ENCODE measurements at places on chromosomes 1 and 21.

DNA sequence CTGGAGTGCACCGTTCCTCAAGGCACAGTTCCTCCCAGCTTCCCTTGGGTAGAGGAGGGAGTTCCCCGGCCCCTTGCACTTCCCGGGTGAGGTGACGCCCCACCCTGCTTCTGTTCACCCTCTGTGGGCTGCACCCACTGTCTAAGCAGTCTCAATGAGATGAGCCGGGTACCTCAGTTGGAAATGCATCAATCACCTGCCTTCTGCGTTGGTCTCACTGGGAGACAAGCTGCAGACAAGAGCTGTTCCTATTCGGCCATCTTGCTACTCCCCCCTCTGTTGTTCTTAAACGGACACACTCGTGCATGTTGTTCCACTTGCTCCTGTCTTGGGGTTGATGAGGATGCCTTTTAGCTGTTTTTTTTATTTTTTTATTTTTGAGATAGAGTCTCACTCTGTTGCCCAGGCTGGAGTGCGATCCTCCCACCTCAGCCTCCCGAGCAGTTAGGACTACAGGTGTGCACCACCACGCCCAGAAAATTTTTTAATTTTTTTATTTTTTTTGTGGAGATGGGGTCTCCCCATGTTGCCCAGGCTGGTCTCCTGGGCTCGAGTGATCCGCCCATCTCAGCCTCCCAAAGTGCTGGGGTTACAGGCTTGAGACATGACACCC is 3.0 kb upstream of the MORC3 start:
- DNase-seq: no peak

- DNase-seq: no peak
Measured at GRCh38 chr1:94716965-94717364, 103.2 kb upstream of the SLC44A3 start.

DNA sequence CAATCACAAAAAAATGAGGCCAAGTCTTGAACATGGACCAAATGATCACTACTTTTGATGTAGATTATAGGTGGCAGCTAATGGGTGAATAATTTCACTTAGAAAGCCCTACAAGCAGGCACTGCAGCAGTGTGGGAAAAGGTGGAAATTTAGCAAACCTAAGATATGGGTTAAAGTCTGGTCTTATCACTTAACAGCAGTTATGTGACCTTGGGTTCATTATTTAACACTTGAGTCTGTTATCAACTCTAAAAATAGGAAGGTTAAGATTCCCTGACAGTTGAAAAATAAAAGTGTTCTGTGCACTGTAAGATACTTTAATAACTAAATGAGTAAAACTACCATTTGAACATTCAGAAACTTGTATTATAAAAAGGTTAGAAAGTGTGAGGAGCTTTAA is 47.5 kb downstream of the SSX2IP start:
- DNase-seq: no peak

- no peak for DNase-seq
Measured at GRCh38 chr21:16082038-16082816, 352.4 kb downstream of the USP25 start.

- DNase-seq: no peak
Measured at GRCh38 chr1:35030338-35030737, 1.4 kb downstream of the ZMYM6 start.

DNA sequence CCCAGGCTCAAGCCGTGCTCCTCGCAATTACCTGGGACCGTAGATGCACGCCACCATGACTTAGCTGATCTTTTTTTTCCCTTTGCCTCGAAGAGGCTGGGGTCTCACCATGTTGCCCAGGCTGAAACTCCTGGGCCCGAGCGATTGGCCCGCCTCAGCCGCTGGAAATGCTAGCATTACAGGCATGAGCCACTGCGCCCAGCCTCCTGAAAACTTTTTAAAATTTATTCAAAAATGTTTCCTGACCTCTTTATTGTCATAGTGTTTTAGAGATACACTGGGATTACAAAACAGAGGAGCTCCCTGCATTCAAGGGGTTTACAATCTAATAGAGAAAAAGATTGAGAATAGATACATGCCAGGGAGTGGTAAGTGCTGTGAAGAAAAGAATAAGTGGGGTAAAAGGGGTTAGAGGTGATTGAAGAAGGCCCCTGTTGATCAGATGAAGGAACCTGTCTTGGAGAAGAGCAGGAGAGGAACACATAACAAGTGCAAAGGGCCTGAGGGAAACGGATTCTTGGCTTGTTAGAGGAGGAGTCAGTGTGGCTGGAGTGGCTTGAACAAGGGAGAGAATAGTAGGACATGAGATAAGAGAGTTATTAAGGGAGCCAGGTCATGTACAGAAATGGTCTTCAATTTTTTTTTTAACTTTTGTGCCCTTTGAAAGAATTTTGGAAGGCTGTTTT is 1.7 kb upstream of the TRIM33 start:
- no peak for DNase-seq

DNA sequence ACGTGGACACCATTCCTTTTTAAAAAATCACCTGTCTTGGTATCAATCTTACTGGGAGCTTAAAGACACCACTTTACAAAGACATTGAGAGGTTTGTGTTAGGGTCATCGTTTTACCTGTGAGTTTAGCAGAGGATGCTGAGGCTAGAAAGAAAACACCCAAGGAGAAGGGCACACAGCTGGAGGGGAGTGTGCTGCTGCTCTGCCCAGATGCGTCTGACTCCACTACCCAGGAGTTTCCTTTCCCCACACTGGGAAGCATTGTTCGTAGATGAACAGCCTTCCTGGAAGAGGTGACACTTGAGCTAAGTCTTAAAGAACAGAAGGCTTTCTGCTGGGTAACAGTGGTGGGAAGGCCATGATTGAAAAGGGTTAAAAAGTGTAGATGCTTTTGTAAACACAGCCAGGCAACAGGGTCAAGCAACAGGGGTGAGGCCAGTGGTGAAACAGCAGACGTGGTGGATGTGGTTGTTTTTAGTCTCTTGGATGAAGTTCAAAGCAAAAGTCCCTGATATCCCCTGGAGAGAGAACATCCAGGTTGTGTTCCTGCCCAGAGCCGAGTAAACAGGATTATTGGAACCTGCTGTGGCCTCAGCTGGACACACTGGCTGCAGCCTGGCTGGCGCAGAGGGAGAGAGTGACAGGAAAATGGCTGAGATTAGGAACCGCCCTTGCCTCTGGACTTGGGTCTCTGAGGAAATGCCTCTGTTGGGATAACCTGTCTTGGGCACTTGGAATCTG is 198.6 kb upstream of the JUN start:
- no peak for DNase-seq

DNA sequence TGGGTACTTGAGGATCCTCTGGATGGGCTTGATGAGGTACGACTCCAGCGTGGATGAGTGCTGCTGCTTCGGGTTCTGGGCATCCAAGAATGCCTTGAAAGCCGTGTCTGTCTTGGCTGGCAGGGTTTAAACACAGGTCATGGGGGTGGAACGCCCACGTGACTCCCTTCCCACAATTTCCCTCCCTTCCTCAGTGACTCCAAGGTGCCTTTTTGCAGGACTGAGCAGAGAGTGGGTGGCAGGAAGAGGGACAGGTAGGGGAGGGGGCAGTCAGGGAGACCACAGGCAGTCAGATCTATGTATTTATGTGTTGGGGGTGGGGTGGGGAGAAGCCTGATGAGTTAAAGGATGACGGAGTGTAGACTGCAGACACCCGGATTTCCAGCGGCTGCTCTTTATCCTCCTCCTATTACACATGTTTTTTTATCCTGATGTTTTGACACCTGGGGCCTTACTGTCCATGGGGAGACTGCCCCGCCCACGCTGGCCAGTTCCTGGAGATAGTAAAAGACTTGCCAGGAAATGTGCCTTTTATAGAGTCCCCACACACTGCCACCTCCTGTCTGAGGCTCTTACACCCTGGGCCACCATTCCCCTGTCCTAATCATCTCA is 103.2 kb upstream of the KRTAP19-8 start:
- DNase-seq: no peak

GRCh38 chr1:221315330-221315729 is 426.6 kb downstream of the DUSP10 start:
- DNase-seq: no peak

GRCh38 chr21:42089093-42089631 is 18.0 kb downstream of the UMODL1 start:
- DNase-seq: no peak

DNA sequence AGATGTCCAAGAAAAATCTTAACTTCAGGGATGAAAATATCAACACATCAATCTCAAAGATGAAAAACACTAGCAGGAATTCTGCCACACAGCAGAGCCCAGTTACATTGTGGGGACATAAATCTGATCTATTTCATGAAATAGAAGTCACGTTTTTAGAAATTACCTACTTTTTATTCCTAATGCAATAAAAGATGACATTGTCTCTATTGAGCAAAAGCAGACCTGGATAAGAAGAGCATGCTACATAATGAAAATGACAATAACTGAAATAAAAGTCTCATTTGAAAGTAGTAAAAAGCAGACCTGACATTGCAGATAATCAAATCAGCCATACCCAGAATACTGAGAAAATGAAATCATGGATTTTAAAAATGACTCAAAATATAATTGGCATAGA is 156.8 kb downstream of the NTNG1 start:
- no peak for DNase-seq

GRCh38 chr21:30447056-30447455 is 7.0 kb downstream of the KRTAP15-1 start:
- DNase-seq: no peak

GRCh38 chr1:60271041-60271440 is 197.5 kb upstream of the C1orf87 start:
- no peak for DNase-seq

- DNase-seq: no peak
Measured at GRCh38 chr21:38760017-38760761, 45.5 kb upstream of the ETS2 start.

DNA sequence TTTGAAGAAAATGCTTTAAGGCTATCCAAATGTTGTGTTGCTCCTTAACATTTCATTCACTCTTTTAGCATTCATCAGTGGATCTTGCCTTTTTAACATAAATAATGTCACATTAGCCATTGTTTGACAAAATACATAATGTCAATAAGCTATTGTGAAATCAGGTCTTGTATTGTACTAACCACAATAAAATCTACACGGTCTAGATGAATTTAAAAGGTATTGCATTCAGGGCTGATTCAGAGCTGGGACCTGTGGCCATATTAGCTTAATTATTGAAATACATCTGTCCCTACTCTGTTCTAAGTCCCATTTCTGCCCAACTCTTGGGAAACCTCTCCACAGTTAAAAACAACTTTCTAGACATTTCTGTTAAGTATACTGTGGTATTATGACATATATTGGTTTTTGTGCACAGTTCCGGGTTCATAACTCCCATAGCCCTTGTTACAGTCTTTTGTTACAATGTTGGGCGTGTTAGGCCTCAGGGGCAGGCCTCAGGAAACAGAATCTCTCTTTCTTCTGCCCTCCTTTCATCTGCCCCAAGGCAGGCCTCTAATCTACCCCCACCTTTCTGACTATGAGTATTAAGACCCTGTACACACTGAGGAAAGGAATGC is 44.7 kb upstream of the CITED4 start:
- no peak for DNase-seq

GRCh38 chr1:248155927-248156326 is 11.0 kb downstream of the OR2M5 start:
- DNase-seq: no peak

DNA sequence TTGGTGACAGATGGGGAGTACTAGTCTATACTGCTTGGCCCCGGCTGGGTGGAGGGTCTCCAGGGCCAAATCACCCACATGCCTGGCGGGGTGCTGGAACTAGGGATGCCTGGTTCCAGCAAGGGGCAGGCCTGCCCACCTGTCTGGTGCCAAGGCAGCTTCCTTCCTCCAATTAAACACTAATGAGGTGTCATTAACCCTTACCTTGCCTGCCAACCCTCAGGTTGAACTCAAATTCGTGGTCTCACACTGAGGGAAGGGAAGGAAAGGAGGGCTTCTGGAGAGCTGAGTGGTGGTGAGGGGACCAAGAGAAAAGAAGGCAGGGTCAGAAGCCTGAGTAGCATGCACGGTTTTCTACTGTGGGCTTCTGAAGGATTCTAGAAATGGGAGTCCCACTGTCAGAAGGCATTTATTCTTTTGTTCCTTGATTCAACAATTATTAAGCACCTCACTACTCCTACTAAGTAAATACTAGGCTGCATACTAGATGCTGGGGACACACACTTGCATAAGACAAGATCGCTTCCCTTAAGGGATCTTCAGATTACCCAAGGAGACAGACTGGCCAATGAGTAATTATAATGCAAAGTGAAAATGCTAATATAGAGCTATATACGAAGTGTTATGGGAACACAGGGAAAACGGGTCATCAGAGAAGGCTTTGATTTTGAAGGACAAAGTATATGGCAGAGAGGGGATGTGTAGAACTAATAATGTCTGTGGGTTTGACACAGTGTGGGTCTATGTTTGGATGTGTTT is 5.9 kb upstream of the EFNA3 start:
- no peak for DNase-seq

- peak; percentile 55 for DNase-seq
Measured at GRCh38 chr1:207823880-207824566, 72.2 kb downstream of the CD46 start.

GRCh38 chr1:107549152-107549810 is 408.4 kb downstream of the NTNG1 start:
- DNase-seq: no peak

DNA sequence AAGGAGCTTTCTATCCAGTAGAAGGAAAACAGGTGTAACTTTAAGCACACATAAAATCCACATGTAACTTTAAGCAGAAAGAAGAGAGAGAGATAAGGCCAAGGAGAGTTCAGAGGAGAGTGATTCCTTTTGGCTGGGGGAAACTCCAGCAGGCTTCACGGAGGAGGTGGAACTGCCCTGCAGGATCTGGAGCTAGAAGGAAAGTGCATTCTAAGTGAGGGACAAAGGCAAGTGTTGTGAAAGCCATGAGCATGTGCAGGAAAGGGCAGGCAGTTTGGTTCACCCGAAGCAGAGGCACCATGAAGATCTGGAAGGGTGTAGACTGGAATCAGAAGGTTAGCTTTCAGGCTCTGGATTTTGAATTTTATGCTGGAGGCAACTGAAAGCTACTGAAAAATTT is 46.3 kb downstream of the GADD45A start:
- no peak for DNase-seq

GRCh38 chr1:204947338-204947737 is 76.7 kb downstream of the NFASC start:
- no peak for DNase-seq

- DNase-seq: no peak
Measured at GRCh38 chr1:181482521-181483284, 614 bp upstream of the CACNA1E start.

- no peak for DNase-seq
Measured at GRCh38 chr21:29104239-29104708, 26.2 kb upstream of the MAP3K7CL start.

GRCh38 chr1:181318022-181318857 is 165.1 kb upstream of the CACNA1E start:
- DNase-seq: no peak

GRCh38 chr1:89757532-89757931 is 63.3 kb upstream of the LRRC8D start:
- DNase-seq: no peak

DNA sequence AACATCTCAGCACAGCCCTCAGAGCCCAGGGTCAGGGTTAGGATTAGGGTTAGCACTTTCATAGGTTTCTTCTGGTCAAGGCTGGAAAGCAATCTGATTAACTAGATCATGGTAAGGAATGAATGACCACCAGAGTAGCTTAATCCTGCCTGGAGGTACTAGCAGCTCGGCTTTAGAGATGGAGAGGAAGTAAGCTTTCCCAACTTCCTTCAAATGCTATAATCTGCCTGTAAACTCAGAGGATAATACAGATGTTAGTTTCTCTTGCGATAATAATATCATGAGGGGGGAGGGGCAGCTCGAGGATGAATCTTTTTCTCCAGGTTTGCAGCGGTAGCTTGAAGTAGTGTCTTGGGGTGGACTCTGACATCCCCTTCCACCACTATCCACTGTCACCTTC is 194.9 kb downstream of the HIVEP3 start:
- DNase-seq: no peak

Data from T-helper 9 cell (primary cell).